ENCODE measurements at places on chromosomes 5 and 9. TPM values are rescaled to one million over a fixed set of nuclear protein-coding genes. Genes with fewer than 3 reads are reported as not detected.

Gene ZNF883
- 2.2 TPM for total RNA-seq

- peak; percentile 77 for DNase-seq
Measured at GRCh38 chr5:76691467-76692273, 24.3 kb upstream of the F2R start.

DNA sequence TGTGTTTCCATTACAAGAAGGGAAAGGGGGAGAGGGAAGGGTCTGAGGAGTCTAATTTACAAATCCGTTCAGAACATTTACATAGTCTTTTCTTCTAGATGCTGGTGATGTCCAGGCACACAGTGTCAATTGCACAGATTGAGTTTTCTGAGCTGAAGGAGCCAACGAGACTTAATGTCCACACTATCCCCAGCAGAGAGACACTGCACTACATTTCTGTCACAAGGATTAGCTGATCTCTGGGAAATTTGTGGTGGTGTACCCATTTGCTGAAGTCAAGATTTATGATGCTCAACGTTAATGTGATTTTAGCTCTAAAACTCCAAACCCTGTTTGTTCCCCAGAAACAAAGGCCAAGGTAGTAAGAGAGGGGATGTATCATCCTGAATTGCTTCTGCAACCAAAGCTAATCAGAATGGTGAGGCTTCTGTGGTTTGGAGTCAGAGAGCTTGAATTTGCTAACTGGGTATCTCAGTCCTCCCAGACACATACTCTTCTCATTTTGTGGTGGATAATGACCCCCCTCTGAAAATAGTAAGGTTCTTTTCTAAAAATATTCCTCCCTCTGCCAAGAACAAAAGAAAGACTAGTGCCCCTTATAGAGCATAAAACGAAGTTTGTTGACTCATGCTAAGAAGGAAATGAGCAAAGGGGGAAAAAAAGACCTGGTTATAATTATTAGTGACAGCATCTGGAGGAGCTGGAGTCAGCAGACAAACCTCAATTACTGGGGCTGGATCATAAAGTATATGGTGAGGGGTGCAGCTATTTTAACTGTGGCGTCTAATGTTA lies 416.9 kb downstream of the PSAT1 start:
- DNase-seq: no peak

GRCh38 chr5:98755406-98755805 lies 18.1 kb upstream of the RGMB start:
- DNase-seq: no peak
